ENCODE measurements at places on chromosomes 5 and 9.

- DNase-seq: no peak
These were observed 191.5 kb downstream of the TTLL11 start for GRCh38 chr9:121901616-121902015.

DNA sequence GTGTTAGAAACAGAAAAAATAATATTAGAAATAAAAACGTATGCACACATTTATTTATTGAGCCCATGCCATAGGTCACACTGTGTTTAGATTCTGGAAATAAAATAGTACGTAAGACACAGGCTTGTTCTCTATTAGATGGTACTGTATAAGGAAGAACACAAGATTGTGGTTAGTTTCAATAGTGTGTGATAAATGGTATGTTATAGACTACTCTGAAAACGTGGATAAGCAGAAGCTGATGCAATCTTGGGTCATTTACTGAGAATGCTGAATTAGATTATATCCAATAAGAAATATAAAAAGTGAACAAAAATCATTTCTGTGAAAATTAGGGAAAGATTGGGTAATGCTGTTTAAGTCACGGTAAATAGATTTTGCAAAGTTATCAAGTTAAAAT, 1456.4 kb upstream of the ACO1 start:
- no peak for DNase-seq

GRCh38 chr9:72384710-72385485, 19.9 kb upstream of the ZFAND5 start:
- no peak for DNase-seq

DNA sequence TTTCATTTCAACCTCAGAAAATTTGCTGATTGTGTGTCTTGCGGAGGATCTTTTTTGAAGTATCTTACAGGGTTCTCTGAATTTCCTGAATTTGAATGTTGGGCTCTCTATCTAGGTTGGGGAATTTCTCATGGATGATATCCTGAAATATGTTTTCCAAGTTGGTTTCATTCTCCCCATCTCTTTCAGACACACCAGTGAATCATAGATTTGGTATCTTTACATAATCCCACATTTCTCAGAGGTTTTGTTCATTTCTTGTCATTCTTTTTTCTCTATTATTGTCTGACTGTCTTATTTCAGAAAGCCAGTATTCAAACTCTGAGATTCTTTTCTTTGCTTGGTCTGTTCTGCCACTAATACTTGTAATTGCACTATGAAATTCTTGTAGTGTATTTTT, 456.9 kb downstream of the PRELID2 start:
- DNase-seq: no peak

GRCh38 chr5:34865091-34865490, 26.1 kb downstream of the TTC23L start:
- no peak for DNase-seq

DNA sequence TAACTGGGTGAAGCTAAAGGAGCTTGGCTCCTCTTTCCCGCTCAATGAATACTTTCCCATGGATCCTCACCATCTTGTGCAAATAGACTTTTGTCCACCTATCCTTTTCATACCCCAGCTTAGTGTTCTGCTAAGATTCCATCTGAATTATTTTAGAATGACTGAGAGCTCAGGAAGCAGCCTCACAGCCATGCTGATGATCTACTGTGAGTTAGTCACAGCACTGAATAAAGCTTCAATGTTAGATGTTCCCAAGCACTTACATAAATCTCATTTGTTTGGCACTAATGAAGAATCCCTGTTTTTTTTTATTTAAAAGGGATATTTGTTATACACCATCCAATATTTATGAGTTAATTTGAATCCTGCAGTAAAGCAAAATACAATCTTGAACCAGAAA, 317.6 kb upstream of the TRPC7 start:
- DNase-seq: no peak

DNA sequence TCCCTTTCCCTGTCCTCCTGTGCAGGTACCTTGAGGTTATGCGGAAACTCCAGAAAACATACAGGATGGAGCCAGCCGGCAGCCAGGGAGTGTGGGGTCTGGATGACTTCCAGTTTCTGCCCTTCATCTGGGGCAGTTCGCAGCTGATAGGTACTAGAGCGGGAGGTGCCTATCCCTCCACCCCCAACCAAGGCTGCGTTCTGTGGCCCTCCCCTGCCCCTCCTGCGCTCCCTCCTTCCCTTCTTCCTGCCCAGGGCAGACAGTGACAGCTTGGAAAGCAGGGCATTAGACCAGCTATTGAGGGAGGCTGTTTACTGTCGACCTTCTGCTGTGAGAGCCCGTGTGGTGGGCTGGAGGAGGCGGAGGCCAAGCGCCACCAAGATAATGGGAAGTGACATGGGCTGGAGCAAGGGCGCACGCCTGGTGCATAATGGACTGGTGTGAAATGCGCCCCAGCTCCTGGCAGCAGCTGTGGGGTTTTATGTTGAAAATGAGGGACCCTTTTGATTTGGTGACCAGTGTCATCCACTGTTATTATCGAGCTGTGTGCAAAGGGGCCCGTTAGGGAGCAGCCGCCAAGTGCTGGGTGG, 25.3 kb downstream of the PTPA start:
- DNase-seq: no peak

- DNase-seq: no peak
These were observed 33.4 kb downstream of the SYK start for GRCh38 chr9:90834828-90835595.

DNA sequence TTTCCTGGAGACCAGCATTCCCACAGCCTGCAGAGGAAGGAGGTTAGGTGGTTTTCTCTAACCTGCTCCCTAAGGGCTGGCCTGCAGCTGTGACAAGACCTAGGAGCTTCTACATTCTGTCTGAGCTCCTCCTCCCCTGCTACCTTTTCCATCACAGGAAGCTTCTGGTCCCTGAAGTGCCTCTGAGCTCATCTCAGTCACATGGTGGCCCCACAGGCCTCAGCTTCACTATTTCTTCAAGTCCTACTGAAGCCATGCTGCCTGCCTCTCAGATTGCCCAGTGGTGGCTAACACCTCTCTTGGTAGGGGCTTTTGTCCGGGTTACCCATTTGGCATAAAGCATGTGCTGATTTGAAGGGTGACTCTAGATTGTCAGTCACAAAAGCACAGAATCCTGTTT, 259.4 kb downstream of the CRB2 start:
- no peak for DNase-seq

- DNase-seq: no peak
These were observed 22.4 kb downstream of the MAP1B start for GRCh38 chr5:72129725-72130124.

- DNase-seq: no peak
These were observed 27.1 kb downstream of the CYSTM1 start for GRCh38 chr5:140202078-140202477.

DNA sequence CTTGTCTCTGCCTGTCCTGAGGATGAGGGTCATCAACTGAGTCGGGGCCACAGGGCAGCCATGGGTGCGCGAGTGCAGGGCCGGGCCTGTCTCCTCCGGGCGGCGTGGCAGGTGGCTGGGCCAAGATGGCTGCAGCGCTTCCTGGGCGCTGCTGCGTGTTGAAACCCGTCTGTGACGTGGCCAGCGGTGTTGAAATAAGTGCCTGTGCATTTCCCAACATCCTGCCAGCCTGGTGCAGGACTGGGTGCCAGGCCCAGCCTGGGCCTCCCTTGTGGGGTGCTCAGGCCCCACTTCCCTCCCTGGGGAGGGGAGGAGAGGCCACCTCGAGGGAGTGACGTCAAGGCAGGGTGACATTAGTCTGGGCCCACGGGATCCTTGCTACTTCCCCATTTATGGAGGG, 45.5 kb downstream of the RXRA start:
- no peak for DNase-seq

- DNase-seq: no peak
These were observed 4.3 kb upstream of the IL17B start for GRCh38 chr5:149383399-149383798.

DNA sequence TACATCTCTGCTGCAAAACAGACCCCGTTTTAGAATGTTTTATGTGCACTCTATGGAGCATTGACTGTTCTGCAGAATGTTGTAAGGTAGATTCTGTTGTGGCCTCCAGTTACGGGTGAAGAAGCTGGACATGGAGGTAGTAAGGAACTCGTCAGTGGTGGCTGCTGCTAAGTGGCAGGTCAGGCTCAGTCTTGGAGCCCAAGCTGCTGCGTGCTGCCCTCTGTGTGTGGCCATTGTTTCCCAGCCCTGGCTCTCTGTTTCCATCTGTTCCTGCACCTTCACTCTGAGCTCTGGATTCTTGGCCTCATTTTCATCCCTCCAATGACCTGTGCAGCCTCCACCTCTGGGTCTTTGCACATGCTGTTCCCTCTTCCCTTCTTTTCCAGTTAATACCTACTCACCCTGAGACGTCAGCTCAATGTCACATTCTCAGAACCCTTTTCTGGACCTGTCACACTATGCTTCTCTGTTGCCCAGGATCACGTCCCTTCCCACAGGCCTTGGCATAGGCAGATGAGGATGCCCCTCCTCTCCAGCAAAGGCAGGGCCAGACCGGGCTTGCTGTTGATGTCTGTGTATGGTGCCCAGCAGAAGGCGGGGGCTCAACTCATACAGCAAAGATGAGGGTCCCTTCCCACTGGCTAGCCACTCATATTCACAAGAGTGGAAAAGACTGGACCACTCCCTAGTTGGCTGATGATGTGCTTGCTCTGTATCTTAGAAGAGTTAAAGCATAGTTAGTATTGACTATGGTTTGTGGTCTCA, 97.6 kb downstream of the TENT4A start:
- no peak for DNase-seq

DNA sequence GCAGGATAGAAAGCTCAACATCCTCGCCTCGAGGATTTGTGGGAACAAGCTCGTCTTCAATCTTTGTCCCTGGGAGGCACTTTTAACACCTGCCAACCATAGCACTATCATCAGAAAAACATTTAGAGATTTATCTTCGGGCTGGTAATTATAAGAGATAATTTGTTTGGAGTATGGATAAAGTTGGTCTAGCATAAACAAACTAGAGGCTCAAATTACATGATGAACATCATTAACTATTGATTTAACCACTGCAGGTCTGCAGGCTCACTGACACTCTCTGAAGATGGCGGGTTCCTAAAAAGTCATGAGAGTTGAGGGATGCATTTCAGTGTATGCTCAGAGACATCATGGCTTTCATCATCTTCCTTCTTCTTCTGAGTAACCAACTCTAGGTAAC, 25.8 kb upstream of the PCA3 start:
- no peak for DNase-seq

GRCh38 chr5:35377653-35378052, 147.4 kb upstream of the PRLR start:
- DNase-seq: no peak

DNA sequence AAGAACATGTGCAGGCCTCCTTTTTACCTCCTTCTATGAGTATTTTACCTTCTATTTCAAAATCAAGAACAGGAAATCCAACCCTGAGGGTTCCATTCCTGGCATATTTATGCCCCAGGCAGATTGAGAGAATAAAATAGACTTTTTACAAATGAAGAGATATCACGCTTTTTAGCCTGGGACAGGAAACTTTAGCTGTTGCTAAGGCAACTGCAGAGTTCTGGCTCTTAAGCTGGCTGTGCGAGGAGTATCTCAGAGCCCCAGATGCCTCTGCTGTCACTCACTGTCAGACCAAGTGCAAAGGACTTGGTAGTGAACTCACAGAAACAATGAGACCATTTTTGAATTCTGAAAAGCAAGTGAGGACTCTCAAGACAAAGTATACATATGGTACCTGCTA, 69.5 kb upstream of the HSPB3 start:
- DNase-seq: no peak

DNA sequence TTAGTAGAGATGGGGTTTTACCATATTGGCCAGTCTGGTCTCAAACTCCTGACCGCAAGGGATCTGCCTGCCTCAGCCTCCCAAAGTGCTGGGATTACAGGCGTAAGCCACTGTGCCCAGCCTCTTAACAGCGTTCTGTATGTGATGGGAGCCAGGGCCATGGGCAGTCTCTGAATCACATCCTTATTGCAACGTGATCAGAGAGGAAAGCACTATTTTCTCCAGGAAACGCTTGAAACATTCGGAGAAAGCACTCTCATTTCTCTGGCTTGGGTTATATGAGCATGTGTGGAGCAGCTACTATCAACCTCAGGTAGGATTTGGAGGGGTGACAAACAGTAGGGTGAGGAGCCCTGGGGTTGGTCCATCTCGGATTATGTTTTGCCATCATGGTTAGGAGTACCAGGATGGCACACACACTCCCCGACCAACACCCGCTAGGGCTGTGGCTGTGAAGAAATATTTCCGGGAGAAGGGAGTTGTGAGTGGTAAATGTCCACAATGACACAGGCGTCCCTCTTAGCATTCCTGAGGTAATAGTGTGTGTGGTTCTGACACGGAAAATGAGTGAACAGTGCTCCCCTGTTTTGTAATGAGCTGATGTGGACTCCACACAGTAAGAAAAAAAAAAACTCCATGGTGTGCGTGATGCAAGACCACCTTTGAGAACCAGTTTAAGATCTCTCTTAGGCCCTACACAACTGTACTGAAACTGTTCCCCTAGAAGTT, 406.2 kb upstream of the ZNF608 start:
- no peak for DNase-seq

DNA sequence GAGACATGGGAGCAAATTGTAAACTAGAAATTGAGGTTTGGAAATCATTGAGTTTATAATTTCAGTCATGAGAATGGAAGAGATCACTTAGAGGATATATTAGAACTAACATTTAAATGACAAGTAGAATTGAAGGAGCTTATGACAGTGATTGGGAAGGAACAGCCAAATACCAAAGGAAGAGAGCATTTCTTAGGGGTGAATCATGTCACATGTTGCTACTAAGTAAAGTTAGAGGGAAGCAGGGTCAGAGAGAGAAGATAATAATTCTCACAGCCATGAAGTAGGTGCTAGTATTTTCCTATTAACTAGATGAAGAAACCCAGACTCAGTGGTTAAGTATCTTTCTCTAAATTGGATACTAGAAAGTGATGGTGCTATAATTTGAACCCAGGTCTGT, 59.3 kb downstream of the COMMD10 start:
- no peak for DNase-seq

- no peak for DNase-seq
These were observed 114.1 kb downstream of the JAKMIP2 start for GRCh38 chr5:147668385-147668784.

- no peak for DNase-seq
These were observed 27.1 kb downstream of the MAP1B start for GRCh38 chr5:72134226-72134899.

DNA sequence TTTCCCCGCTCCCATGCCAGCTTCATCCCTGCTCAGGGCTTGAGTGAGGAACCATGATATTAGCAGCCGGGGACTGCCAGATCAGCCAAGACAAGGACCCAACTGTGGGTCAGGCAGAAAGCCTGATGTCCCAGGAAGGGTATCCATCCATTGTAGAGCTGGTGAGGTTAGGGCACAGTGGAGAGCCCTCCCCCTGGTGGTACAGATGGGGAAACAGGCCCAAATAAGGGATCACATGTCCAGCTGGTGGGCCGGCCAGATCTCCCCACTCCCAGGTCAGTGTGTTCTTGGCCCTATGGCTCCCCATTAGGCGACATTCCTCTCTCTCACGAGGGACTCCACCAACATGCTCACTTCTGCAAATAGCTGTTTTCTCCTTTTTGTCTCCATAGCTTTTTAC, 9.0 kb downstream of the CDX1 start:
- no peak for DNase-seq
